ENCODE measurements at places on chromosomes 7 and 10.

GRCh38 chr7:157813053-157813452, 476.2 kb downstream of the DNAJB6 start:
- DNase-seq = no peak

DNA sequence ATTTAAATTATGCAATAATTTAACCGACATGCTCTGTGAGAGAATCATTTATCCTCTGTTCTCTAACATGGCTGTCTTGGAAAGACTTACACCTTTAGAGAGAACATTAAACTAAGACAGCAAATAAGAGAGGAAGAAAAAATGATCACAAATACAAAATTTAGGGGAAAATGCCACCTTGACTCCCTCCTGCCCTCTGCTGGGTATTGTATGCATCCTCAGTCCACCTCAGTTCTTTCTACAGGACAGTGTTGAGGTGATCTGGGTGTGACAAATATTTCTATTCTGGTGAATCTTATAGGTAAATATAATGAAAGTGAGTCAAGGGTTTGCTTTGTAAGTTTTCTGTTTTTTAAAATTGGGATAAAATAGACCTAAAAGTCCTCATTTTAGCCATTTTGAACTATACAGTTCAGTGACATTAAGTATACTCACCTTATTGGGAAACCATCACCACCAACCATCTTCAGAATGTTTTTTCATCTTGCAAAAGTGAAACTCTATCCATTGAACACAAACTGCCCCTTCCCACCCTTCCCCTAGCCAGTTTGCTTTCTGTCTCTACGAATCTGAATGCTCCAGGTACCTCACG, 61.5 kb upstream of the ELMO1 start:
- DNase-seq = peak; percentile 25

- no peak for DNase-seq
Measured at GRCh38 chr10:6581778-6582228, 1.7 kb upstream of the PRKCQ start.

GRCh38 chr10:87619705-87620104, 40.0 kb upstream of the PAPSS2 start:
- no peak for DNase-seq

DNA sequence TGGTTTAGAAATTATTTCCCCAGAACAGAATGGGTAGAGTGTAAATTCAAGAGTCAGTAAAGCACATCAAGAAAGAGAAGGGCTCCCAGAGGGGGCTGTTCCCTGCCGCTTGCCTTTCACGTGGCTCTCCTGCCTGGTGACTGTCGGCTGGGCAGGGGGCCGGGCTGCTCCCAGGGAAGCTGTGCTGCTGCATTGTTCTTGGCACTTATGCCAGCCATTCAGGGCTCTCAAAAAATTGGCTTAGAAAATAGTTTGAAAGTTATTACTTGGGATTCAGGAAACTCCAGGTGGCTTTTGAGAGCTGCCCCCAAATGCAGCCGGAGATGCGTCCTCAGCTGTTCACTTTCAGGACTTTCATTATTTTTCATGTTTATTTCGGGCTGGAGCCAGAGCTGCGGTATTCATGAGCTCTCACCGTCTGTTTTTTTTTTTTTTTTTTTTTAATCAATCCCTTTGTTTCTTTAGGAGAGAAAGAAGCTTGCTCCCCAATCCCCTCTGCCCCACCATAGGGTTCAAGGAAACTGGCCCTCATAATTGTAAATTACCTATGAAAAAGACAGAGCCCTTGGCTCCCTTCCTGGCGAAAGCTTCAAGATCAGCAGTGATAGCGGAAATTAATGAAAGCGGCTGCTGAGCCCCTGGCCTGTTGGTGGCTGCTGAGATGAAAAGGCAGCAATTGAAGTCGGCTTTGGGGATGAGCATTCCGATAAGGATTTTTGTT, 94.1 kb downstream of the SORCS3 start:
- DNase-seq = no peak

- DNase-seq = no peak
Measured at GRCh38 chr7:102866535-102867215, 46.1 kb upstream of the LRRC17 start.

DNA sequence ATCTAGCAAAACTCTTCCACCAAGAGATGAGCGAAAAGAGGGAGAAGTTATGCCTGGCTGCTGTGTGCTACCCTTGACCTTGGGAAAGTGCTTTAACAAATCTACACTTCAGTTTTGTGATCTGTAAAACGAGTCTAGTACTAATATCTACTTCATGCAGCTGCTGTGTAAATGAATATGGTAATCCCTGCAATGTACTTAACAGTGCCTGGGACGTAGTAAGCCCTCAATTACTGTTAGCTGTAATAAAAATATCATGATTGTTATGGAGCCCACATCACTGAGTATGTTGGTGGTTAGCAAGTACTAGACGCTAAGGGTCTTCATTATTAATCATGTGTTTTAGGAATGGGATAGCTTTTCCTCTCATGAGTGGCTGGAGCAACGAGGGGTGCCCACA, 80.5 kb downstream of the LYZL1 start:
- DNase-seq = no peak

- no peak for DNase-seq
Measured at GRCh38 chr7:42720012-42720411, 191.9 kb downstream of the C7orf25 start.

- no peak for DNase-seq
Measured at GRCh38 chr10:86979296-86979818, 11.1 kb downstream of the ADIRF start.

DNA sequence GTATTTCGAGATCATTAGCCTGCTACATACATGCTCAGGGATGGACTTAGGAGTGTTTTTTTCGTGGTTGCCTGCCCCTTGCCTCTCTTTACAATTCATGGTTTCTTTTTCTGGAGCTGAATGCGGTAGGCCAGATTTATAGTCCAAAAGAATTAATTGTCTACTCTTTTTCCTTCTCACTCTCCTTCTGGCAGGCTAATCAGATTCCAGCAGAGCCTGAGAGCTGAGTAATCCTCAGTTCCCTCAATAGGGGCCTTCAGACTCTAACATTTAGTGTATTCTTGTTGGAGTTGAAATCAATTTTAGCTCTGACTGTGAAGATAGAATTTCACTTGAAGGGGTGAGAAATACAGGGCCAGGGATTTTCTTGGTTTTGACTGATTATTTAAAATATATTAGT, 16.4 kb downstream of the SORCS3 start:
- DNase-seq = no peak

- DNase-seq = no peak
Measured at GRCh38 chr7:82655965-82656364, 212.4 kb upstream of the CACNA2D1 start.
